CD8-positive, alpha-beta memory T cell (primary cell): ENCODE measurements at places on chromosomes 6 and 20.
A peak's percentile ranks its signal among the peaks of the same experiment; 100 is the strongest.

GRCh38 chr6:159084493-159085091, 39.8 kb upstream of the TAGAP start:
- no peak for DNase-seq

DNA sequence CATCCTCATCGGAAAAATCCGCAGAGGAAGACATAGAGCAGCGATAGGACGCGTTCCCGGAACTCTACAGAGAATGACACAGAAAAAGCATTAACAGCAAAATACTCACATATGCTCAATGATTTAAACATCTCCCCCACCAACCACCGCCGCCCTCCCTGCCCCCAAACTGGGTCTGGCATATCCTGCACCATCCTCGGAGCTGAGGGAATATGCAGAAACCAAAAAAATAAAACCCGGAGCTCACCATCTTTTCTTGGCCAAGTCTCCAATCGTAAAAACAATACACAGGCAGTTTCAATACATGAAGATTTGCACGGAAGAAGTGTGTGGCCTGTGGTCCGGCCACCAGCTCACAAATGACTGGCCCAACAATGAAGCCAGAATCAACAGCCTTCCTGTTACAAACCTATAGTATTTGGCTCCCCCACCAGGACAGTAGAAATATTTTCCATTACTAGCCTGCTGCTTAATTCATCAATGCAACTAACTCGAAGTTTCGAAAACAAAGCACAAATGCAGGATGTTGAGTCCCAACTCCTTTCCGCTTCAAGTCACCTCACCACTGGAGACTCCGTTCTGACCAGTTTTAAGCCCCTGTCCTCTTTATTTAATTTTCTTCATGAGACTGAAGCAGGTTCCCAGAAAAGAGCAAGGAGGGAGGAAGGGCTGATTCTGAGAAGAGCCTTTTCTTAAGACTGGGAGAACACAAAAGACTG, 103.2 kb upstream of the BEND6 start:
- DNase-seq, result no peak

- DNase-seq, result no peak
These were observed 246.9 kb downstream of the PACRG start for GRCh38 chr6:162974685-162975084.

DNA sequence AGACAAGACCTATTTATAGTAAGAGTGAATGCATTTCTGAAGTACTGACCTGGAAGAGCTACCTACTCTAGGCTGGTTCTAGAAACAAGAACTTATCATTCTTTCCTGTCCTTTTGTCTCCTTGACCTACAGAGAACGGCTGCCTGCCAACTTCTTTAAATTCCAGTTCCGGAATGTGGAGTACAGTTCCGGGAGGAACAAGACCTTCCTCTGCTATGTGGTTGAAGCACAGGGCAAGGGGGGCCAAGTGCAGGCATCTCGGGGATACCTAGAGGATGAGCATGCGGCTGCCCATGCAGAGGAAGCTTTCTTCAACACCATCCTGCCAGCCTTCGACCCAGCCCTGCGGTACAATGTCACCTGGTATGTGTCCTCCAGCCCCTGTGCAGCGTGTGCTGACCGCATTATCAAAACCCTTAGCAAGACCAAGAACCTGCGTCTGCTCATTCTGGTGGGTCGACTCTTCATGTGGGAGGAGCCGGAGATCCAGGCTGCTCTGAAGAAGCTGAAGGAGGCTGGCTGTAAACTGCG, 8.3 kb downstream of the APOBEC2 start:
- DNase-seq, result no peak

- no peak for DNase-seq
These were observed 11.9 kb downstream of the XKR7 start for GRCh38 chr20:31979713-31980426.

DNA sequence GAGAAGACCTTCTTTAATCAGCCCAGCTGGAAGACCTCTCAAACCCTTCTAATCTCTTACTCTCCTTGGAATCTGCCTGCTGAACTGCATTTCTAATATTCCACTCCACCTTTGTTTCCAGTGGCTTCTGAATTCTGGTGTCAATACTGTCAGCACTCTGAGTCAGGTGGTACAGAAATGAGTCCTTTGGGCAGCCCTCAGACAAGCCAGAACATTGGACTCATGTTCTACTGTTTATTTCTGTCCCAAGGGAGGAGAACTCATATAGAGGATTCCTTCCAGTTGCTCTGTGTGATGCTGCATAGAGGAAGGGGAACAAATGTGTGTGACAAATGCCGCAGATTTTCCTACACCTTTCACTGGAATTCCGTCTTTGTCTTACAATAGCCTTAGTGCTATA, 114.8 kb downstream of the PHF3 start:
- no peak for DNase-seq

- DNase-seq, result no peak
These were observed 37.3 kb upstream of the BPIFA2 start for GRCh38 chr20:33130568-33131061.

GRCh38 chr6:38774929-38775707, 60.0 kb downstream of the DNAH8 start:
- DNase-seq, result no peak

- peak; percentile 86 for DNase-seq
These were observed 6.8 kb upstream of the MAPK13 start for GRCh38 chr6:36123270-36124139.

DNA sequence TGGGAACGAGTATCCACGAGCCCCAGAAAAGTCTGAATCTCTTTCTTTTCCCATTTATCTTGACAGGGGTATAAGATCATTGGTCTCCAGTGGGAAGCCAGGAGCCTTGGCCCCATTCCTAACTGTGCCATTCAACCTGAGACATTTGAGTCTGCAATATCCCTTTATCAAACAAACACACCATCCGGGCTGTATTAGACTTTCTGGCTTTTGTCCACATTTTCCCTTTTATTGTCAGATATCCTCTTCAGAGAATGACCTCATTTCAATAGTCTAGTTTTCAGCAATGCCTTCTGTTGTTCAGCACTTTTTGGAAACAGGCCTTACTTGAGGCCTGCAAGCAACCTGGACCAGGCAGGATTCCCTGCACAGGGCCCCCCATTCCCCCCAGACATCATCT, 15.7 kb downstream of the BPIFA1 start:
- no peak for DNase-seq

GRCh38 chr20:52895235-52895634, 76.9 kb upstream of the TSHZ2 start:
- no peak for DNase-seq

DNA sequence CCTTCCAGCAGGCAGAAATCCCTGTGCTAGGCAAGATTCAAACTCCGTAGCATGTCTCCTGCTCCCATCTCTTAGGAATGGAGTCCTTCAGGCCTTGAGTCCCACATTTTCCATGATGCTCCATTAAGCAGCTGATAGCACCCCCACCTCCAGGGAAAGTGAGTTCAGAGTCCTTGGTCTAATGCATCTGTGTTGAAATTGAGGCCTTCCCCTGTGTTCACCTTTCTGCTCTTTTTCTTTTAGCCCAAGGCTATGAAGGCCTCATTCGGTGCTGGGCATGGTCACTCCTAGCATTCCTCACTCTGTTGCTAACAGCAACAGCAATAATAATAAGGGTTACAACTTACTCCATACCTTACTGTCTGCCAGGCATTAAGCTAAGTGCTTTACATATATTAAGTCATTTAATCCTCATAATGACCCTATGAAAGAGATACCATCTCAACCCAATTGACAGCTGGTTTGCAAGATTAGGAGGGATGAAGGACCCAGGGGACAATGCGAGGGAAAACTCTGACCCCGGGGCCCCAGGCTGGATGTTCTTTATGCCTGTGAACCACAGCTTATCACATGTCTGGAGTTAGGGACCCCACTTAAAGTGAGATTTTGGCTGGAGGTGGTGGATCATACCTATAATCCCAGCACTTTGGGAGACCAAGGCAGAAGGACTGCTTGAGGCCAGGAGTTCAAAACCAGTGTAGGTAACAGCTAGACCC, 17.5 kb upstream of the PANK2 start:
- DNase-seq, result no peak

DNA sequence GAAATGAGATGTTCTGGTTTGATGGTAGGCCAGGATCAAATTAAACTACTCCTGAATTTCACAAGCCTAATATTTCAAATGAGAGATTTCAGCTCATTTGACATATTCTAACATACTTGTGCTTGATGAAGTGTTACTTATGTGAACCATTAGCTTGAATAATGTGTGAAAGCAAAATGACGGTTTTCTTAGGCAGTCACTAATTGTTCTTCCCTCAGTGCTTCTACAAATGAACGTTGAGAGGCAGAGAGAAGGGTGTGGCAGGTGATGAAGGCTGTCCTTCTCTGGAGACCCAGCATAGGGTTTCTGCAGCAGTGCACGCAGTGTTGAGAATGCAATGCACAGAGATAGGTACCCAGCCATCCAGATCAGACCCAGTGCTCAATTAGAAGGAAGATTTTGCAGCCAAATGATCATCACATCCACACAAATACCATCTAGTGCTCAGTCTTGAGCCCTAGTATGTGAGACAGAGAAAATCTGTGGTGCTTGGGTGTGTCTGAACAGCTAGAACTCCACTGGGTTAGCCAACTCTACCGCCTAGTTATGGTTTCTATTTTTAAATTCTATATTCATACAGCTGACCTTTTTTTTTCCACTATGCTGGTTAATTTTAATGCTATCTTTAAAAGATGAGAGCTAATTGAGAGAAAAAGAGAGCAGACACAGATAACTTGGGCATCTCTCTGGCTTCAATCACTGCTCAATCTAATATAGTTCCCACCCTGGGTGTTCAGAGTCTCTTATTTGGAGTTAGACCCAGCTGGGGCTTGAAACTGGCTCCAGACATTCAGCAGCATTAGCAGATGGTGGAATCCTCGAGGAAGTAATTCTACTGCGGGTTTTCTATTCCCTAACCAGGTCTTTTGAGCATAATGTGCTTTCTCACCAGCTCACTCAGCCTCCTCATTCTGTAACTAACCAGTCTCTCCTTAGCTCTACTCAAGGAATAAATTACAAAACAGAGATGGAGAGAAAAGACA, 4.4 kb upstream of the MYLIP start:
- no peak for DNase-seq

DNA sequence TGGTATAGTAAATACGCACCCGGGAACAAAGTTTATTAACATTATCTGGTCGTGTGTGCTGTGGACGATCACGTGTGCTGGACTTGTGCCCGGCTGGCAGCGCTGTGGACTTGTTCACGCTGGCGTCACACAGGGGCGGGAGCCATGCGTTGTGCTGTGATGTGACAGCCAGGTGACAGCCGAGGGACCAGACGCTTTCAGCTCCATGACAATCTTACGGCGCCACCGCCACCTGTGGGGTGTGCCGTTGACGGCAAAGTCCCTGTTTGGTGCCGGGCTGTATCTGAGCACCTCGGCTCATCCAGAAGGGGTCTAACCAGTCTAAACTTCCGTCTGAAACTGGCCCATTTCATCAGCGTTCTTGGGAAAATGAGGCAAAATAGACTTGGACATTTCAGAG, 25.2 kb downstream of the DLL1 start:
- DNase-seq, result no peak

DNA sequence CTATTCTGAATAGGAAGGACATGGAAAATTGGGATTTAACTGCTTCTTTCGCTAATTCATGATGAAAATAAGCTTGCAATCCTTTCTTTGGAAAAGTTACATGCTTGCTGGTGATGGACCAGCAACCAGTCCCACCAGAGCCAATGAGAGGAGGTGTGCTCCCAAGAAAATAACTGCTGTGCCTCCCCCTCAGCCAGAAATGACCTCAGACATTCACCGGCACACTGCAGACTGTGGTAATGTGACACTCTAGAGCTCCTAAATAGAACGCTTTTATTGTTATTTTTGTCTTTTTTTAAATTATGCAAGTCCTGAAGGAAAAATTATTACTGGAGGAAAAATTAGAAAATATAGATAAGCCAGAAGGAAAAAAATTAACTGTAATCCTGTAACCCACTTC, 2.6 kb downstream of the PYGB start:
- no peak for DNase-seq

GRCh38 chr20:38680500-38681306, 43.6 kb upstream of the SLC32A1 start:
- peak; percentile 13 for DNase-seq

- no peak for DNase-seq
These were observed 473.5 kb upstream of the SPTLC3 start for GRCh38 chr20:12535316-12535715.

DNA sequence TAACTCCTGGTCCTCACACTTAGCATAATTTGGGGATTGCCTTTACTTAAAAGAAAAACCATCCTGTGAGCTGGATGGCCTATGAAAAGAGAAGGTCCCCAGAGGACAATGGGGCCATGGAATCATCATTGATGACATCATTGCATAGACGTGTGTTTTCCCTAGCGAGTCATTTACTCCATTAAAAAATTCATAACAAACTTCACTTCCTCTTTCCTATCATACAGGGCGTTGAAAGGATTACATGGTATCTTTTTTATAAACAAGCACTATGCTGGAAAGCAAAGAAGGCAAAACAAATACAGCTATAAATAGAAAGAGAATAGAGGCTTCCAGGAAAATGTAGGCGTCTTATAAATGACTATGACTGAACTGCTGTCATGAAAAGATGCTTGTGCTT, 11.3 kb upstream of the COL12A1 start:
- no peak for DNase-seq

DNA sequence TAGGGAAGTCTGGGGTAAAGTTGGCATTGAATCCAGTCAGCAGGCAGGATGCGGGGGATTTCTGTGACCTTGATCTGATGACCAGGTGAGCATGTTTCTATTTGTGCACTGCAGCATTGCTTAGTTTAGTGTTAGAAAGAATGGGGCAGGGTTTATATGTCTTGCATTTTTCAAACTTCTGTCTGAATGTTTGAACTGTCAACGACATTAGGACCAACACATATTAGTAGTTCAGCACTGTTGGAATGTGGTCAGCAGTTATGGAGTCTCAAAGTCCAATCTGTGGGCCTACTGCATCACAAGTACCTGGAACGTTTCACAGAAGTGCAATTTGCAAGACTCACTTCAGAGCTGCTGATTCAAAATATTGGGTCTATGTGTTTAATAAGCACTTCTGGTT, 276.6 kb upstream of the BMP2 start:
- no peak for DNase-seq

DNA sequence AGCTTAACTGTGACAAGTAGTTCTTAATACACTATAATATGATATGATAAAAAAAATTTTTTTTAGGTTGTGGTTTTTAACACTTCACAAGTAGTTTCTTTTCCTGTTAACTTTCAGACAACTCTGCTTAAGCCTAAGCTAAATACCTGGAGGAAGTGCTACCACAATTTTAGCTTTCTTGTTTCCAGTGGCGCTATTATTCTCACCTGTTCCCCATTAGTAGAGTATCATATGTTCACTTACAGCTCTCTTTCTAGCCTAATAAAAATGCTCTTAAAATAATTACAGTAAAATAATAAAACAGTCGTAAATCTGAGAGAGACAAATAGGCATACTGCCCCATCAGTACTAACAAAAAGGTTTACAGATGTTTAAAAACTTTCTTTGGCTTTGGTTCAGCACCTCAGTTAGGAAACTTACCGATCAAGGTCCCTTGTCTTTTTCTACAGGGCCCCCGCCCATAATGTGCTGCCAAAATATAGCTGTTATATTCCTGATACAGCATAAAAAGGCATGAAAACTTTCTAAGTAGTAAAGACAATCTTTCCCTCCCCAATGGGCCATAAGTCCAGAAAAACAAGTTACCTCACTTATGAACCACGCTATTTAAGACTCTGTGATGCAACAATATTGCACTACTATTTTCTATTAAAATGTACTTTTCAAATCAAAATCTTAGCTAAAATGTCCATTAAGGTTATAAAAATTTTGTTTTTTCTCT, 57.9 kb downstream of the SESN1 start:
- no peak for DNase-seq
